ENCODE measurements at places on chromosomes 16 and 17.
A peak's percentile ranks its signal among the peaks of the same experiment; 100 is the strongest.

DNA sequence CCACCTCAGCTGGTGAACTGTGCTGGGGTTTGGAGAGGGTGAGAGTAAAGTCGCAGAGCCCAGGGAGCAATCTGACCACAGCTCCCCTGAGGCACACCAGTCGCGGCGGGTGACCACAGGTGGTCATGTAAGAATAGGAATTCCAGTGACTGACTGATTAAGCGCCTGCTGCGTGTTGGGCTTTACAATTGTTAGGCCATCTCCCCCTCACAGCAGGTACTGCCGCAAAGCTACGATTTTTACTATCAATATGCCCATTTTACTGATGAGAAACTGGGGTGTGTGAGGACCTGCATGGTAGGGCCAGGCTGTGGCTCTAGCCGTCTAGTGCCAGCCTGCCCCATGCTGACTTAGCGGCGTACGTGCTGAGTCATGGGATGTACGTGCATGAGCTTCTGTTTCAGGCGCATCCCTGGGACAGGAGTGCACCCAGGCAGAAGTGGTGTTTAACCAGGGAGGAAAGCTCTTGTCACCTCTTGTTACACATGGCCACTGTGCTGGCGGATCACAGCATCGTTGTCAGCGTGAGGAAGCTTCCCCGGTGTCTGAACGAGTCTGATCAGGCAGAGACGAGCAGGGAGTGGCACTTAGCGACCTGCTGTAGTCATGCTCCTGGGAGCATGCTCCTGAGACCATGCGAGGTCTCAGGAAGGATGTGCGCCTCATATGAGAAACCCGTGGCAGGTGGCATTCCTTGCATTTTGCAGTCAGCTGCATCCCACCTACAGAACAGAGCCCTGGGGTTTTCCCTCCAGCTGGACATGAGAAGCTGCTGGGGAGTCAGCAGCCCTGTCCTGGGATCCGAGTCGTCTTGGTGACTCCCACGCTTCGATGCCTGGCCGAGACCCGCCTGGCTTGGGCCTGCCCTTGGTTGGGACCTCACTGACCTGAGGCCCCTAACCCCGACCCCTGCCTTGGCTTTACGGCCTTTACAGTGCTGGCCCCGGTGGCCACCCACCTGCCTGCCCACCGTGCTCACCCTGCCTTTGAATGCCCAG, 163.7 kb upstream of the CHMP6 start:
- no peak for DNase-seq

GRCh38 chr17:44314869-44315661, 6.7 kb downstream of the RUNDC3A start:
- no peak for DNase-seq

DNA sequence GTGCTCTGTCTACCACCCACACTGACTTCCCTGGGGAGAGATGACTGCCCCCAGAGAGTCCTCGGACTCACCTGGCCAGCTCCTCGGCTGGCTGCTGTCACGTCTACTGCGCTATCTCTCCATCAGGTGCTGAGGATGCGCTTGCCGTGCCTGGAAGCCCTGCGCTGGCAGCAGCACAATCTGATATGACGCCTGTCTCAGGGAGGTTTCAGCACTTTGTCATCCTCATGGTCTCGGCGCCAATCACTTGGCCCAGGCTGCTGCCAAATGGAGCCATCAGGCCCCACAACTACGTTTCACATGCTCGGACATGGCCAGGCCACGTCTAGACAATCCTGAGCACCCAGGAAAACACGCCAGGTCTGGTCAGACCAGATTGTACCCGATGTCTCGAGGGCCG, 46.7 kb downstream of the FOXL1 start:
- DNase-seq = no peak

DNA sequence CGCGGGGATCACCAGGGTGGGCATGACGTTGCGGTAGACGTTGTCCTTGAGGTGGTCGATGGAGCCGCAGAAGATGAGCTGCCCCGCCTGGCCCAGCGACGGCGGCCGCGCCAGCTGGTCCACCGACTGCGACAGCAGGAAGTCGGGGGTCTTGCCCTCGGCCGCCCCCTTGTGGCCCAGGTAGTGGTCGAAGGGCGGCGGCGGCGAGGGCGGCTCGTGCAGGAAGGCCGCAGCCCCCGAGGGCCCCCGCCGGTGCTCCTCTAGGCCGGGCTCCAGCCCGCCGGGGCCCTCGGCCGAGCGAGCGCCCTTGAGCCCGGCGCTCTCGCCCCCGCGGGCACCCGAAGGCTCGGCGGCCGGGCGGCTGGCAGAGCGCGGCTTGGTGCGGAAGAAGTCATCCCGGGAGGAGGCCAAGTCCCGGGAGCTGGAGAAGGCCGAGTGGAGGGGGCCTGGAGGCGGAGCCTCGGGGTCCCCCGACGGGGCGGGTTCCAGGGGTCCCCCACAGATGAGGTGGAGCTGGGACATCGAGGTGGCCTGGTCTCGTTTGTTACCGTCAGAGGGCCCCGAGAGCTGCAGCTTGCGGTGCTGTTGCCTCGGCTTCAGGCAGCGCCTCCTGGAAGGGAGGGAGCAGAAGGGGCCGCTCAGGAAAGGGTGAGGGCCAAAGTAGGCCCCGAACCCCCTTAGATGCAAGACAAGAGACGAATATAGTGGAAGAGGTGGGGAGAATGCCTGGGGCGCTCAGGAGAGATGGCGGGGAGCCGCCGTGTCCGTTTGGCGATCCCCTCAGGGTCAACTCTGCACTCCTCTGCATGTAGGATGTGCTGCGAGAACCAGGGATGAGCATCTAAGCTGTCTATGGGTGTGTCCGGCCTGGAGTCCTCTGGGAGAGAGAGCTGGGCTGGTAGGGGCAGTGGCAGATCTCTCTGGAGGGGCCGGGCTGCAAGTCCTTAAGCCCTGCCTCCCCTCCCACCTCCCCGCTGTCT, 8.8 kb downstream of the FAM171A2 start:
- no peak for DNase-seq

- DNase-seq = no peak
Observed at GRCh38 chr17:79875511-79875910, 36.3 kb upstream of the CBX4 start.

DNA sequence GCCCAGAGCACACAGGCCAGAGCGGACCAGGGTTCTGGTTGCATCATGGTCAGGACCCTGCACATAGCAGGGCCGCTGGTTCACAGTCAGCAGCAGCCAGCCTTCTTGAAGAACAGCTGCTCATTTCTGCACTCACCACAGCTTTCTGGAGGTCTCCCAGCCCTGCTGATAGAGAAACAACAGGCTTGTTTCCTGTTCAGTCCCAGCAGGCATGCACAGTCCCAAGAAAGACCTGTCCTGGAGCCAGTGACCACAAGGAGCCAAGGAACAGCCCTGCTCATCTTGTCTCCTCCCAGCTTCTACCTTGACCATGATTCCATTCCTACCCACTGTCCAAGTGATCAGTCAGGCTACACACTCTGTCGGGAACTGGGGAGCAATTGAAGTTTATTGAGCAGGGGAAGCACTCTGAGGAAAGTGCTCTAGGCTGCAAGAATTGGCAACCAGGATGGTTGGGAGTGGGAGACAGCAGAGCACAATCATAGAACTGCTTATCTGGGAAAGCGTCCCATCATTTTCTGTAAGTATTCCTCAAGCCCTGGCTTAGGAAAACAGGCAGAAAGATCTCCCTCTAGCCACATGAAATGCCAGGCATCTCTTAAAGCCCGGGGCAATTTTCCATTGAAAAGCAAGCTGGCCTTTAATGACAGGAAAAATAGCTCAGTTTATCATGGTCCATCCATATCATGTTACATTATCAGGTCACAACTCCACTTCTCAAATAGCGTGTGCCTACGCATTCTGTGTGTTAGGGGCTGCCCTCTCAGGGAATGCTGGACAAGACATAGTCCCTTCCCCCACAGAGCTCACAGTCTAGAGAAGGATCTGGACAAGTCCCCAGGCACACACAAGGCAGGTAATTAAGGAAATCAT, 155.4 kb upstream of the FOXF1 start:
- DNase-seq = no peak

DNA sequence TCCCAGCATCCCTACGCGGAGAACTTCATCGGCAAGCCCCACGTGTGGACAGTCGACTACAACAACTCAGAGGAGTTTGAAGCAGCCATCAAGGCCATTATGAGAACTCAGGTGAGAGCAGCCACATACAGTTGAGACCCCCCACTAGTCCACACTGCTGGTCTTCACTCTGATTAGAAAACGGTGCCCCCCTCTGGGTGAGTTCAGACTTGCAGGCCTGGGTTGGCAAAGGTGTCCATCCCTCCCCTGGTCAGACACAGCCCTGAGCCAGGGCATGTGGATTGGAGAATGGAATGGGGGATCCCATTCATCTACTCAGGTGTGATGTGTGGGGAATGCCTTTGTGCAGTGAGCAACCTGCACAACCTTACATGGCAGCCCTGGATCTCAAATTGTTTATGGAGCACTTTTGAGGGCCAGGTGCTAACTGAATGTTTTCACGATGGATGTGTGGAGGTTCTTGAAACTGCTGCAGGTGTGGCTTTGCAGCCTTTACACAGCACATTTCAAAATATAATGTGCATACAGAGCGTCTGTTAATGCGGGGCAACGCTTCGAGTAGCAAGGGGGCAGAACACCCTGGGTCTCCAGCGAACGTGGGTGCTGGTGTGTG, 72.6 kb downstream of the MGAT5B start:
- DNase-seq = no peak

GRCh38 chr17:80813318-80813717, 178.3 kb upstream of the CHMP6 start:
- DNase-seq = no peak

GRCh38 chr17:35170968-35171771, 23.0 kb downstream of the SLC35G3 start:
- DNase-seq = no peak

DNA sequence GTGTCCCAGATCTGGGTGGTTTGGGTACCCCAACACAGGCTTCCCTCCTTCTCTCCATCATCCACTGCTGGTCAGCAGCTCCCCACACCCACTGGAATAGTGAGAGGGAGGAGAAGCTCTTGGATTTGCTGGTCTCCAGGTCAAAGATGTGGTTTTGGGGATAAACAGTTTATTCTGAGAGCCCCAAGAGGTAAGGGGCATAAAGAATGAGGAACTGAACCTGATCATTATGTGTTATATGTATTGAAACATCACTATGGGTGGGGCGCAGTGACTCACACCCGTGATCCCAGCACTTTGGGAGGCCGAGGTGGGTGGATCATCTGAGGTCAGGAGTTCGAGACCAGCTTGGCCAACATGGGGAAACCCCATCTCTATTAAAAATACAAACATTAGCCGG, 3.9 kb downstream of the DPEP2 start:
- DNase-seq = peak; percentile 43

DNA sequence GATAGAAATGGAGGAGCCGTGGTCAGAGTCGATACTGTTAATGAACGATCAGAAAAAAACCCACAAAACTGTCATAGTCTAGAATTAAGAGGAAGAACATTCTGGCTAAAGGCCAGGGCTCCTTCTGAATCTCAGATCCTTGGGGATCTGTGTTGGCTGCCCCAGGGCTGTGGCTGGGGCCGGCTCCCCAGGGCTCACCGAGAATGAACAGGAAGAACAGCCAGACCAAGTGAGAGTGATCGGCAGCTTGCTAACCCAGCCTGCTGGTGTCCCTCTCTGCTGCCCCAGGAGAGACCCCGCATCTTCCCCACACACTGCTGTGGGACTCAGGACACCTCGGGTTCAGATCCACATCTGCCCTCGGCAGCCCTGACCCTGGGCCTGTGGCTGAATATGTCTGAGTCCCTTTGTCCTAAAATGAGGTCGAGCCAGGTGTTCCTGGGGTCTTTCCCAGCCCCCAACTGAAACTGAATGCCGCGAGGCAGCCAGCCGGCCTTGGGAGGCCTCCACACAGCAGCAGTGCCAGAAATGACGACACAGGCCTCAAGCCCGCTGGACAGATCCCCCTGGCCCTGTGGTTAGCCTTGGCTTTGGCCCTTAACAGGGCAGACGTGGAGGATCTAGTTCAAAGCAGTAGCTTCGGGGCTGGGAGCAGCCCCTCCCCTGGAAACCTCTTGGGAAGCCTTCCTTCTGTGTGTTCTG, 23.9 kb upstream of the CLEC18A start:
- no peak for DNase-seq

GRCh38 chr16:75389096-75389690, 44.1 kb downstream of the CFDP1 start:
- DNase-seq = no peak

GRCh38 chr17:34287875-34288274, 2.3 kb downstream of the CCL11 start:
- no peak for DNase-seq

DNA sequence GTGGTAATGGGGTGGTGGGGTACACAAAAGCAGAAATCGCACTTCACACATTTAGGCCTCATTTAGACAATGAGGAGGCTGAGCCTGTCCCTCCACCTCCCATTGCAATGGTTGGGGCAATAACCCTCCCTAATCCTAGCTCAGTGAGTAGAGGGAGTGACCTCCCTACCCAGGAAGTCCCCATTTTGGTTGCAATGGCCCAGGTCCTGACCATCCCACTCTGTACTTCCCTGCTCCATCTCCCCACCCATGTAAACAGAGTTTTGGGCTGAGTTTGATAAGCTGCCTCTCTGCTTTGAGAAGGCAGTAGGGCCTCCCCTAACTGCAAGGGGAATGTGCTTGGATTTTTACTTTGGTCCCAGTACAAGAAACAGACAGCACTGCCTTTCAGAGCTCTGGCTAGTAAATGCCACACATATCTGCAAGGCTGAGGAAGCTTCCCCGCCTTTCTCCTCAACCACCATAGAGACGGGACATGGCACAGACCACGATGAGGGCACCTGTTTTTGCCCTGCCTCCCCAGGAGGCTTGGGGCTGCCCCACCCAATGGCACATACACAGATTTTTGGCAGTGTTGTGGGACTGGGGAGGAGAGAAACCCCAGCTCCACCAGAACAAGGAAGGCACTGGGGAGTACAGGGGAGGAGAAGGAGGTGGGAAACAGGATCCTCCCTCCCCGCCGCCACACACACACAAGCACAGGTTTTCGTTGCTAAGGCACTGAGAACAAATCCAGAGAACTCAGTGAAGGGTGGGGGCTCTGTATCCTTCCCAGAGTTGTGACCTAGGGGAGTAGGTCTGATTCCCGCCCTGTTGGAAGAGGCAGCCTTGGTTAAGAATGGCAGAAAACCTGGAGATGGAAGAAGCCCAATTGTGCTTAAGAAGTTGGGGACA, 7.3 kb downstream of the VAT1 start:
- no peak for DNase-seq

GRCh38 chr16:84115919-84116719, 623 bp downstream of the MBTPS1 start:
- no peak for DNase-seq

GRCh38 chr16:49755313-49755620, 100.6 kb downstream of the ZNF423 start:
- no peak for DNase-seq

DNA sequence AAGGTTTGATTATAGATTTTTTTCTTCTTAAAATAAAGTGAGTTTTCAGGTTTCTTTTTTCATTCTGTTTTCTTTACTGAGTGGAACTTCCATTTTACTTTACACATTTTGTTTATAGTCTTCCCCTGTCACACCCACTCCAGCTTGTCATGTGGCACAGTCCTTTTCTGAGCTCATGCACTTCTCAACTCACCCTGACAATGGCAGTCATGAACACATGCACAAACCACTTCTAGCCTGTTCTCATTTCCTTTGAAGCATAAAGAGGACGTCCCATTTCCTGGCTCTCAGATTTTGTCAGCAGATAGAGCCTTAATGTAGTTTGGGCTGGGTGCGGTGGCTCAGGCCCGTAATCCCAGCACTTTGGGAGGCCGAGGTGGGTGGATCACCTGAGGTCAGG, 168.0 kb downstream of the AHSP start:
- no peak for DNase-seq
